Panc1 (cell line): ENCODE measurements at places on chromosomes 1 and 21.

DNA sequence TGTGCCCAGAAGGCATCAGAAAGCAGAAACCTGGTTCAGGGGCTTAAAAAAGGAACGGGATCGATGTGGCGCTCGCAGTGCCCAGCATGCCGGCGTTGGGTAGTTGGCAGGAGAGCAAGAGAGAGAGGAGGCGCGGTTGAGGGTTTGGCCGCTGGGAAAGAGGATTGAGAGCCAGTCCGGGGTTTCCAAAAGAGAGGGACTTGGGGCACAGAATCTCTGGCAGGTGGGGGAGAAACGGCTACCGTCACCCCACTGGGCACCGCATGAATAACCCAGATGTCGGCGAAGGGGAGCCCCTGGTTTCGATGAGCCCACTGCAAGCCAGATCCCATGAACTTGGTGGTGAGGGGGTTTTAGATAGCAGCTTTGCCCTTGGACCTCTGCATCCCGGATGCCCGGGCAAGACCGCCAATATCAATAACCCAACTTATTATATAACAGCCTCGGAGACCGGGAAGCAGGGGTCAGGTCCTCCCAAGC lies 60.4 kb upstream of the ACOT11 start:
- DNase-seq, result no peak

GRCh38 chr1:60245324-60245723 lies 171.8 kb upstream of the C1orf87 start:
- DNase-seq, result no peak

DNA sequence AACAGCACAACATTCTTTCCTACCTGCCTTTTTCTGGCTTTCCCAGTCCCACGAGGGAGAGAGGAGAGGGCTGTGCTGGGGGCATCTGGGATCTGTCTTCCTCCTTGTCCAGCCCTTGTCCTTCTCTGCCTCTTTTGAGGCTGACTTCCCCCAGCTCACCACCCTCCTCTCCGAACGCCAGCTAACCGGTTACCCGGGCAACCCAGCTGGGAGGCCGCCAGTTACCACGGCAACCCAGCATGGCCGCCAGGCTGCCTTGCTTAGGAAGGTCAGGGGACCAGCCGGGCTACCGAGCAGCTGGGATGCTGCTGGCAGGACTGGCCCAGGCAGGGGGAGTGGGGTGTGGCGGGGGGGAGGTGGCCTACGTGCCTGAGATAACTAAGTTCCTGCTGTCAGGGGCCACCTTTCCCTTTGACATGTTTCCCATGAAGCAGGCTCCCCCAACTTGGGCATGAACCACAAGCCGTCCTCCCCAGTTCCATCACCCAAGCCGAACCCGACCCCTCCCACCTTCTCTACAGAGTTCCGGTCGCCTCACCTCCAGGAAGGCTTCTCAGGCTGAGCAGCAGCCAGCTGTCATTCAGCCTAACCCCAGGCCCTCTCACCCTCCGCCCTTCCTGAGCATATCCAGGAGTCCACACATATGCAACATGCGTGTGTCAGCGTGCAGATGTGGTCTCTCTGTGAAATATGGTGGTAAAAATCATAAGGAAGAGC lies 8.7 kb downstream of the PLEKHA6 start:
- DNase-seq, result no peak

DNA sequence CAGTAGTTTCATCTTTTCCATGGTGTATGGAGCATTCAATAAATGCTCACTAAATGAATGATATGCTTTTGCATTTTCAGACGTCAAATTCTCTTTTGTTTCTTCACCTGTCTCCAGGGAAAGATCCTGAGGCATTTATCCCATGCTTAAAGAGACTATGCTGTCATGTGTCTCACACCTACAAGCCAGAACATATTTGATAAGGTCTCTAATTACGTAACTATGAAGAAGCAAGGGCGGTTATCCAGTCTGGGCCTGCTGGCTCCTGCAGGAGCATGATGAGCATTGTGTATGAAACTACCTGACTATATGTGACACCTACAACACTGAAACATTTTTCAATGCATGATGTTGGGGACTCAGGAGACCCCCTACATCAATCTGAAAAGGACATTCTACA lies 51.8 kb downstream of the FBXO42 start:
- no peak for DNase-seq

DNA sequence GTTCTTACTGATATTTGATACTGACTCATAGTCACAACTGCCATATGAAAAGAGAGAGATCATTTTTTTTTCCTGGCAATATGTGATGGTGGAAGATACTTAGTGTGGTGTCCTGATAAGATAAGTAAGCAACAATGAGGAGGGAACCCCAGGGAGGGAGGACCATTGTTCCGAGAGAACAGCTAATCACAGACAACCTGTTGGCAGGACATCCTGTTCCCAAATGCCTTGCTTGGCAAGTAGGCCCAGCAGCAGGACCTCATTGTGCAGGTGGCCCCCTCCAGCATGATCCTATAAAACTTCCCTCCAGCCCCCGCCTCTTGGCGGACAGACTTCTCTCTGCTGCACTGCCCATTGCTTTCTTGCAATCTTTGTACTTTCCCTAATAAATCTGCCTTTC lies 329.4 kb upstream of the CHRM3 start:
- no peak for DNase-seq

DNA sequence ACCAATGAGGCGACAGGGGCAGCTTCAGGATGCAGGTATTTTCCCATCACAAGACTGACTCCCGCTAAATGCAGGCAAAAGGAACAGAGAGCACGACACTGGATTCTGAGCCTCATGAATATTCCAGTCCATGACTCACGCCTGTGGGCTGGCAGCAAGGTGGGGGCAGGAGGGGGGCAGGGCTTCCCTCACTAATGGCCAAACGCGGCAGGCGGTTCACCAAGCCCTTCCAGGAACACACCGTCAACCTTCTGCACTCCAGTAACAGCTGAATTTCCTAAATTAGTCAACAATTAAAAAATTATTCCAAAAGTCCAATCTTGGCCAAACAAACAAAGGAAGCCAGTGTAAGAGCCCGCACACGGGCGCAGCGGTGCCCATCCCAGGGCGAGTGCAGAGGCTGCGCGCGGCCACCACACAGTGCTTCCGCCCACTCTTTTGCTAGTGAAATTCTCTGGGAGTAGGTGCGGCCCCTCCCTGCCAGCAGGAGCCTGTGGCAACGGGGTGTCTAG lies 12.5 kb upstream of the GPR153 start:
- DNase-seq, result no peak

DNA sequence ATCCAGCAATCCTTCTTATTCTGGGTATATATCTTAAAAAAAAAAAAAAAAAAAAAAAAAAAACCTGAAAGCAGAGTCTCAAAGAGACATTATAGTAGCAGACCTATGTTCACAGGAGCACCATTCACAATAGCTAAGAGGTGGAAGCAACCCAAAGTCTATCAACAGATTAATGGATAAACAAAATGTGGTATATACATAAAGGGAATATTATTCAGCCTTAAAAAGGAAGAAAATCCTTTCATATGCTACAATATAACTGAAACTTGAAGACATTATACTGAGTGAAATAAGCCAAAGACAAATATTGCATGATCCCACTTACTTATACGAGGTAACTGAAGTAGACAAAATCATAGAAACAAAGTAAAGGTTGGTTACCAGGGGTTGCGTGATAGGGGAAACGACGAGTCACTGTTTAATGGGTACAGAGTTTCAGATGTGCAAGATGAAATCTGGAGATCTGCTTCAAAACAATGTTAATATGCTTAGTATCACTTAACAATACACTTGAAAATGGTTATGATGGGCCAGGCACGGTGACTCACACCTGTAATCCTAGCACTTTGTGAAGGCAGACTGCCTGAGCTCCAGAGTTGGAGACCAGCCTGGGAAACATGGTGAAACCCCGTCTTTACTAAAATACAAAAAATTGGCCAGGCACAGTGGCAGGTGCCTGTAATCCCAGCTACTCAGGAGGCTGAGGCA lies 29.5 kb downstream of the PIK3R3 start:
- no peak for DNase-seq
